Neural cell (in vitro differentiated cells): ENCODE measurements at places on chromosomes 6 and 20. TPM values are rescaled to one million over a fixed set of nuclear protein-coding genes. Genes with fewer than 3 reads are reported as not detected.

Gene HLA-DOA
- polyA plus RNA-seq, result 0.07 TPM in 1 of 2 replicates, not detected in the other

Gene LZTS3
- 33.8 and 42.0 TPM in 2 replicates for polyA plus RNA-seq

Gene SULF2
- polyA plus RNA-seq, result 27.0 and 30.0 TPM in 2 replicates

Gene DPPA5
- not detected in 2 replicates for polyA plus RNA-seq

Gene C6orf58
- 0.52 and 0.97 TPM in 2 replicates for polyA plus RNA-seq

Gene STMND1
- 0.59 TPM in 1 of 2 replicates, not detected in the other for polyA plus RNA-seq

Gene RBPJL
- not detected in 2 replicates for polyA plus RNA-seq

Gene SLC17A1
- polyA plus RNA-seq, result not detected in 2 replicates

Gene C20orf204
- 6.0 and 6.4 TPM in 2 replicates for polyA plus RNA-seq

Gene IMPG1
- not detected in 2 replicates for polyA plus RNA-seq

Gene PRR18
- not detected in 2 replicates for polyA plus RNA-seq

Gene PHACTR3
- 1.3 and 1.6 TPM in 2 replicates for polyA plus RNA-seq

Gene KIF25
- polyA plus RNA-seq, result not detected in 2 replicates

Gene DNMT3B
- polyA plus RNA-seq, result 8.7 and 9.0 TPM in 2 replicates

Gene FOXP4
- polyA plus RNA-seq, result 7.1 and 9.7 TPM in 2 replicates
